ENCODE measurements at places on chromosomes 2 and 18. TPM values are rescaled to one million over a fixed set of nuclear protein-coding genes. Genes with fewer than 3 reads are reported as not detected.

DNA sequence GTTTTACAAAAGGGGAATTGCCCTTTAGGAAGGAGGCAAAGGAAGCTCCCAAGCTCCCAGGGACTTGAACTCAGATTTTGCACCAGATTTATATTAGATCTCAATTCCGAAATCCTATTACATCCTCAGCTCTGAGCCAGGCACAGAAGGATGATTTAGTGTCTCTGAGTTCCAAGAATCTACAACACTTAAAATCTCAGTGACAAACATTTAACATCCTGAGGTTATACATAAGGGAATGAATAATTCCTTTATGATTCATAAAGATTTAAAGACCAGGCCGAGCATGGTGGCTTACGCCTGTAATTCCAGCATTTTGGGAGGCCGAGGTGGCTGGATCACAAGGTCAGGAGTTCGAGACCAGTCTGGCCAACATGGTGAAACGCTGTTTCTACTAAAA, 16.5 kb upstream of the SLC20A1 start:
- DNase-seq: no peak

DNA sequence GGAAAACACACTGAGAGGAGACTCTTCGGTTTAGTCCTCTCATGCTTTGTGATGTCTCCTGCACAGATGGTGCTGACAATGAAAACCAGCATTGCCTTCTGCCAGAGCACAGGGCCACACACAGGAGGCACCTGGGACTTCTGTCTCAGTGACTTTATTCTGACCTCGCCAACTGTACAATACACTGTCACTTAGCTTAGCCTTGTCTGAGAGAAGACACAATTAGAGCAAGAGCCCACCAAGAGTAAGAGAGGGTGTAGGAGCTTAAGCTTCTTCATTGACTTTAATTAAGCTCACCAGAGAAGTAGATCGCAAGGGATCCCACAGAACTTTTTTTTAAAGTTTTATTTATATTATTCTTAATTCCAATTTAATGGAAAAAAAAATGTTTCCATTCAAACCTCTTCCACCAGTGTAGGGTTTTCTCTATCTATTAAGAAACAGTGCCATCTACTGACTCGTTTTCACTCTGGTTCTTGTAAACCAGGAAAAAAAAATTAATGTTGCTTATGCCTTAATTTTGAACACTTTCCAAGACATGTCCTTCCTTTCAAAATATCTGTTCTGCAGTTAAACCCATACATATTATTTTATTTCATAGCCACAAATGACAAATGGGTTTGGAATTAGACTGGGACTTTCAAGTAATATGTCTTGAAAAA, 42.4 kb upstream of the DDX18 start:
- no peak for DNase-seq

- peak; percentile 45 for DNase-seq
These were observed 319 bp downstream of the ZSCAN30 start for GRCh38 chr18:35289727-35290093.

DNA sequence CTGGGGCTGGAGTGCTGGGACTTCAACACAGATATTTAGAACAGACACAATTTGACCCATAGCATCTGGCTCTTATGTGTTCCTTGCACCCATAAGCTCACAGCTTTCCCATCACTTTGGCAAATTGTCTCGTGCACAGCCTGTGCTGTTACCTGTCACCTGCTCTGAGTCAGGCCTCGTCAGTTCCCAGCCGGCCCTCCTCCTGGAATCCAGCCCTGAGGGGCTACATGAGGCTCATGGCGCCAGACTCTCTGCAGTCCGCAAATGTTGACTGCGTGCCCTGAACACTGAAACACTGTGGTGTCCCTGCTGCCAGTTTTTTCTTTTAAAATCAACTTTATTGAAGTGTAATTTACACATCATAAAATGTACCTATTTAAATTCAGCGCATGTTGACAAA, 65.4 kb upstream of the BZW1 start:
- no peak for DNase-seq

CCBE1 gene
- total RNA-seq: 15.9 TPM

All from ovary (tissue), 10 donors.